ENCODE measurements at places on chromosomes 2 and 18.
A peak's percentile ranks its signal among the peaks of the same experiment; 100 is the strongest.

DNA sequence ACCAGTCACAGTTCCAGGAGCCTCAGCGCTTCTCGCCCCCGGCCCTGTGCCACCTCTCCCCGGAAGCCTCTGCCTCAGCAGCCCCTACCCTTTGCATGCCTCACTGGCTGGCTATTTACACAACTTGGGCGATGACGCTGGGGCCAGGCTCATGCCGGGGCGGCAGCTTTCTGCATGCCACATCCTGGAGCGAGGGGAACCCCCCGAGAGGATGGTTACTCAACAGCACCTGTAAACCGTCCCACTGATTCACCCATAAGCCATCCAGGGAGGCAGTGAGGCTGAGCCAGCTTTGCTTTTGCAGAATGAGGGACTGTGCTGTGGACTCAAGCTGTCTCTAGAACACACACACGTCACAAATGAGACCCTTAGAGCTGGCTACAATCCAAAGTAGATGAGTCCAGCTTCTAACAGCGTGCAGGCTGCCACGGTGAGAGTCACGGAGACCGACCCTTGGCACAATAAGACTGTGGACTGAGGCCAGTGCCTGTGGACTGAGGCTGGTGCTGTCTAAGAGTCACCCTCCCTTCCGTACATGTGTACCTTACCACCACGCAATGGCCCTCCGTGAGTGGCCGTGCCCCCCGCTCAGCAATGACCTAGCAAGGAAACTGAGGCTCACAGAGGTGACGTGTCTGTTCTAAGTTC, 45.6 kb upstream of the ODC1 start:
- peak; percentile 49 for DNase-seq

GRCh38 chr2:9463698-9464034, 10.7 kb upstream of the IAH1 start:
- no peak for DNase-seq

DNA sequence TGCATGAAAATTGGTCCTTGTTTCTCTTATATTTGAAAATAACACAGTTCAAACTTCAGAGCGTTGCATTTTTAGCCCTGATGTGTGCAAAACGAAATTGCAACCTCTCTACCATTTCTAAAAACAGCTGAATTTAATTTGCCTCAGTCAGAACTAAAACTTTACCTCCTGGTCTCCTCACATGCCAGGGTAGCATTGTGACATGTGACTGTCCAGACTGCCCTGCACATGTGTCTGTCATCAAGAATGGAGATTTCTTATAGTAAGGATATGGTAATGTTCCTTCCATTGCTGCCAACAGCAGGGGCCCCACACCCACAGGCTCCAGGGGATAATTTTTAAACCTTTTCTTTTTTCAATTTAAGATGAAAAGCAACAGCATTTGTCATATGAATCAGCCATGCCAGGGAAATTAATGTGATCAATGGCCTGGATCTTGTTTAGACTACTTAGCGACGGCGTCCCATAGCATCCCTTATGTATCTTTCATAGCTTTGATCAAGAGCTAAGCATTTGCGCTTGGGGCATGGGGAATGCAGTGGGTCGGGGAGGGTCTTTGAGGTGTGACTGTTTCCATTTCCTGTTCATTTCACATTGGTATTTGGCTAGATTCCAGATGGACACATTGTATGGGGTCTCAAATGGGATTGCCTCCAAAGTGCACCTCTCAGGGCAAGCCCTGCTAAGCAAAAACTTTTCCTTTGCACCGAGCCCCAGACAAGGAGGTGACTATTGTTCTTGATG, 92.4 kb upstream of the RASGRP3 start:
- no peak for DNase-seq

DNA sequence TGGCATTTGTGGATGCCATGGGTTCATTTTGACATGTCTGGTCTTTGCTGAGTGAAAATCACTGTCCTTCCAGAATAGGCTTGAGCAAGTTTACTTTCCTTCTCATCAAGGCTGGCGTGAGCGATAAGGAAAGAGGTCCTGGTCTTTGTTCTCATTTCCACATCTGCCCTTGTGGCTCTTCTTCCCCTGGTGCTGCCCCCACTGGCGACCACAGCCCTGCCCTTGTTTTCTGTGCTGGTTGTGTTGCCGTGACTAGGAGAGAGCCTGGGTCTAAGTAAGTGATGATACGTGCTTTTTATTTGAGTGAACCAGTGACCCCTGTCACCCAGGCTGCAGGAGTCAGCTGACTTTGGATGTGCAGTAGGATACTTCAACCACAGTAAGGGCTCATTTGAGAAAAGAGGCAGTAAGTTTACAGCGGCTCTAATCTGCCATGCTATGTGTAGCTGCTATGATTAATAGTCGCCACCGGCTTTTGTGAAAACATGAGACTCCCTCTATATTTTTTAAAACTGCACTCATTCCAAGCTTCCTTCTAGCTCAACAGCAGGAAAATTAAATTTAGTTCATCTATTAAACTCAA, 441.7 kb downstream of the RNF144A start:
- DNase-seq, result no peak

DNA sequence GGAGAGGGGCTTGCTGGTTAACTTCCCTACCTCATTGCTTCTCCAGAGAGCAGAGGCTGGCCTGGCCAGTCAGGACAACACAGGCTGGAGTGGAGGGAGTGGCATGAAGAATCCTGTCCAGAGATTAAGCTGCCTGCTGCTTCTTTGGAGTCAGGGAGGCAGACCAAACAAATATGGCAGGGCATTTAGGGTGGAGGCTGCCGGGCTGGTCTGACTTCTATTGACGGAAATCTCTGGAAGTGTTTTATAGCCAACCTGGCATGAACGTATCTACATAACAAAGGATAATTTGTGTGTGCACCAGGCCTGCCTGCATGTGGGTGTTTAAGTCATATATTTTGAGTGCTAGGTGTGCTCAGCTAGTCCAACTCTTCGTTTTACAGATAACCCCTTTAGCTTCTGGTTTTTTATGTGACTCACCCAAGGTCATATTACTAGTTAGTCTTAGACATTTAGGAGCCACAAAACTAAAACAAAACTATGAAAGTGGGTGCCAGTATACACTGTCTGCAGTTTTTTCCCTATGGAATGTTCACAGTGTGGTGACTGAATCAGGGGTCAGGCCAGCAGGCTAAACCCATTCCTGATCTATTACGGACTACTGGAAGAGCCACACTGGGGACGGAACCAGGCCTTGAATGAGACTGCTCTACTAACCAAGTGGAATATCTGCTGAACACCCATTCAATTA, 5.5 kb downstream of the NPC1 start:
- DNase-seq, result no peak

DNA sequence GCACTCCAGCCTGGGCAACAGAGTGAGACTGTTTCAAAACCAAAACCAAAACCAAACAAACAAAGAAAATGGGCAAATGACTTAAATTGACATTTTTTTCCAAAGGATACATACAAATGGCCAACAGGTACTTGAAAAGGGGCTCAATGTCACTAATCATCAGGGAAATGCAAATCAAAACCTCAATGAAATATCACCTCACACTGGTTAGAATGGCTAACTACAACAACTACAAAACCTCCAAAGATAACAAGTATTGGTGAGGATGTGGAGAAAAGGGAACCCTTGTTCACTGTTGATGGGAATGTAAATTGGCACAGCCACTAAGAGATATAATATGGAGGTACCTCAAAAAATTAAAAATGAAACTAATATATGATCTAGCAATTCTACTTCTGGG, 213.2 kb upstream of the HS6ST1 start:
- DNase-seq, result no peak

- DNase-seq, result no peak
These were observed 281.7 kb upstream of the LRATD1 start for GRCh38 chr2:14350856-14351255.

DNA sequence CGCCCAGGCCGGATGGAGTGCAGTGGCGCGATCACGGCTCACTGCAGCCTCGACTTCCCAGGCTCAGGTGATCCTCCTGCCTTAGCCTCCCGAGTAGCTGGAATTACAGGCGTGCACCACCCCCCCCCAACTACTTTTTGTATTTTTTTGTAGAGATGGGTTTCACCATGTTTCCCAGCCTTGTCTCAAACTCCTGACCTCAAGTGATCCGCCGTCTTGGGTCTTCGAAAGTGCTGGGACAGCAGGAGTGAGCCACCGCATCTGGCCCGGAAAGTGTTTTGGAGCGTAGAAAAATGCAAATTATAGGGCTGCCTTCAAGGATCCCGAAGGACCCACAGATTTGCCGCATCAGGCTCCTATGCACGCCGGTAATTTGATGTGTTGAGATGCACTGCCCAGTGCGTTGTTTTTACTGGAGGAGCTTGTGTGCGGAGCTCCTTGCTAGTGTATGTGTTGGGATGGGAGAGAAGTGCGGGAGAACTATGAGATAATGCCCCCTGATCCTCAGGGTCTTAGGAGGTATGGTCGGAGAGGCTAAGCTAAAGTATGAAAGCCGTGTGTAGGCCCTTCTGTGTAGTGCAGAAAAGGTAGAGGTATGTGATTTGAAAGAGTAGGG, 1.2 kb upstream of the CLASP1 start:
- no peak for DNase-seq

GRCh38 chr2:79065201-79065600, 22.6 kb downstream of the REG1B start:
- DNase-seq, result no peak

- DNase-seq, result no peak
These were observed 1.5 kb downstream of the ARPC2 start for GRCh38 chr2:218218268-218219185.

DNA sequence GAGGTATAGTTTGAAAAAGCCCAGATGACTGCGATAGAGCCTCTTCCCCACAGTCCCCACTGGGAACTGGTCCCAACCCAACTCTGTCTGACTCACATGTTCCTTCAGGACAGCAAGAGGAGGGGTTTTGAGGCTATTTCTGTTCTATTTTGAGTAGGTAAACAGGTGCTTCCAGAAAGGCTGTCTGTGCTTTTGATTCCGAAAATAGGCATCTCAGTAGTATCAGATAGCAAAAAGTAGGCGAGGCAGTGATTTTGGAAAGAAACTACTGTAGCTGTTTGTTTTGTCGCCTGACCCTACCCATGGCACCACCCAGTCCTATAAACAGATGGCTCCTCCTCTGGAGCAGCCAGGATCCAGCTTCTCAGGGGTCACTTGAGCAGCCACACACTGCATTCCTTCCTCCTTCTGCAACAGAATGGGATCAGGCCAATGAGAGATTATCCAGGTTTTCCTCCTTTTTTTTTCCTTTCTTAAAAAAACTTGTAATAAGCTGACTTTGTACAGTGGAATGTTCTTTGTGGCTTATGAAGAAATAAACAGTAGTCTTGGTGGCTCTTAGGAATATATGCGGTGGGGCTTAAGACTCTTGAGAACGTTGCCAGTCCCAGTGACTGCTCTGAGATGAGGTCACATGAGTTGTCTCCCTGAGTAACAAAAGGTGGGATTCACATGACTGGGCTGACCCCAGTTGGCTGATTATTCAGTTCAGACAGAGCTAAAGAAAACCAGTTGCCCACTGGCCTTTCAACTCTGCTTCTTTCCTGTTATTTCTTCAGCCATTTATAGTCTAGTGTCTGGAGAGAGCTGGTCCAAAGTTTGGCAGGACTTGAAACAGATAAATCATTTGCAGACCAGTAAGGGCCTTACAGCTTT, 98.6 kb downstream of the KCNS3 start:
- no peak for DNase-seq

DNA sequence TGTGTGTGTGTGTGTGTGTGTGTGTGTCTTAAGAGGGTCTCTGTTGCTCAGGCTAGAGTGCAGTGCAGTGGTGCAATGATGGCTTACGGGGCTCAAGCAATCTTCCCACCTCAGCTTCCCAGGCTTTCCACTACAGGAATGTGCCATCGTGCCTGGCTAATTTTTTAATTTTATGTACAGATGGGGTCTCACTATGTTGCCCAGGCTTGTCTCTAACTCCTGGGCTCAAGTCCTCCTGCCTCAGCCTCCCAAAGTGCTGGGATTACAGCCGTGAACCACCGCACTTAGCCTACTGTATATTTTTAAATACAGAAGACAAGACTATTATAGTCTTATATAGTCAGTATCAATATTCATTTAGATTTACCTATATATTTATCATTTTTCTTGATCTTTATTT, 220.1 kb upstream of the STON1 start:
- no peak for DNase-seq

All from stimulated activated CD8-positive, alpha-beta memory T cell treated with anti-CD3 and anti-CD28 coated beads, Interleukin-7, amount 100 ng/mL, for 24 hours (primary cell).